Activated T-cell treated with anti-CD3 and anti-CD28 coated beads for 1 hour (primary cell): ENCODE measurements at places on chromosomes 3 and 15.

GRCh38 chr3:14323401-14324223 lies 78.8 kb upstream of the SLC6A6 start:
- DNase-seq: no peak

DNA sequence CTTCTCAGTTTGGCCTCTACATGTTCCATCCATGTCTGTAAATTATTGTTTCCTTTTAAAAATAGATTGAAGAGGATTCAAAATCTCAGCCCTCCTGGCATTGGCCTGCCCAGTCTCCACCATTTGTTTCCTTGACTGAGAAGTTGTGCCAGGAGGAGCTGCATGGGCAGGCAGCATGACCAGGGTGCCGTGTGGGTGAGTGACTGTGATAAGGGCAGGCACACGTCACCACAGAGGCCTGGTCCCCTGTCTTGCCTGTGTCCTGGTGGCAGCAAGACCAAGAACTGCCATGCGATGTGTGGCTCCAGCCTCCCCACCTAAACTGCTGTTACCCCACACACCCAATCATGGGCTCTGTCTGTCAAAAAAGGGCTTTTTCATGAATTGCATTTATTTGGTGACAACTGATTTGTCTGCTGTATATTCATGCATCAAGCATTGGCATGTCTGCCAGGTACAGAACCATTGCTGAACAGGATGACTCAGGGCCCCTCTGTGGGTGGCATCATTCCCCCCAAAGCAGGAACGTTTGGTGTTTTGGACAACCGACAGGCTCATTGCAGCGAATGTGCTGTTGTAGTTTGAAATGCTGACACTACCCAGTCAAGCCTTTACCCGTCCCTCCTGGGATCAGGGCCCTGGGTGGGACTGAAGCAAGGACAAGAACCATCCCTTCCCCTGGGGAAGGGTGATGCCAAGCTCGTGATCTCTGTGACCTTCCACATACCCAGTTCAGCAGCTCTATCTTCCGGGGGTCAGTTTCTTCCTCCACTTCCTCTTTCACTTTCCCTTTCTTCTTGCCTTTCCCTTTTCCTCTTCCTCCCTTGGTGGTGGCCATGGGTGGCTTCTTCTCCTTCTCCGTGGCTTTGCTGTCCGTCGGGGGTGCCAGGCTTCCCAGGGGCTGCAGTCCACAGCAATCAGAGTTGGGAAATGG lies 51.6 kb downstream of the TRPM1 start:
- DNase-seq: no peak

- no peak for DNase-seq
Observed at GRCh38 chr15:61916104-61916503, 144.1 kb downstream of the VPS13C start.

DNA sequence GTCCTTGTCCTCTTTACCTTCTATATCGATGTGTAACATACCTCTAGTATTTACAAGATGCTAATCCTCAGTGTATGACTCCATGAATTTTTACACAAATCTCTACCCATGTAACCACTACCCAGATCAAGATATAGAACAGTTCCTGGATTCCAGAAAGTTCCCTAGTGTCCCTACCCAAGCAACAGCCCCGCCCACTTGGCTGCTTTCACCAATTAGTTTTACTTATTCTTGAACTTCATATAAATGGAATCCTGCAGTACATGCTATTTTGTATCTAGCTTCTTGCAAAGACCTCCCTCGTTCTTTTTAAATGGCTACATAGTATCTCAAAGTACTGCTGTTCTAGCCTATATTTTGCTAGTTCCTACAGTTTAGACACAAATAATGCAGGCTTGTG lies 33.0 kb downstream of the CD276 start:
- no peak for DNase-seq

DNA sequence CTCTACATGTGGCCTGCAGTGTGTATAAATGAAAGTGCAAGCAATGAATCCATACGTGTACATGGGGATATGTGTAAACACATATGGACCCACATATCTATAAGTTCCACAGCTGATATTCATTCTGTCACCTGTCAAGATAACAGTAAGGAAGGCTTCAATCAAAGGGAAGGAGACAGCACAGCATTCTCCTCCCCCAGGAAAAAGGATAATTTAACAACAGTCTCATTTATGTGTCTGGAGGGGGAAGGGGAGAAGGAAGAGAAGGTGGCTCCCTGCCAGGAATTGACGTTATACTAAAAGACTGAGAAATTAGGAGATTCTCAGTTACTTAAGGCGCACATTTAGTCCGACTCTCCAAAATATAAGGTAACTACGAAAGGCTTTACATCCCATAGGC lies 345.9 kb downstream of the FOXP1 start:
- no peak for DNase-seq

DNA sequence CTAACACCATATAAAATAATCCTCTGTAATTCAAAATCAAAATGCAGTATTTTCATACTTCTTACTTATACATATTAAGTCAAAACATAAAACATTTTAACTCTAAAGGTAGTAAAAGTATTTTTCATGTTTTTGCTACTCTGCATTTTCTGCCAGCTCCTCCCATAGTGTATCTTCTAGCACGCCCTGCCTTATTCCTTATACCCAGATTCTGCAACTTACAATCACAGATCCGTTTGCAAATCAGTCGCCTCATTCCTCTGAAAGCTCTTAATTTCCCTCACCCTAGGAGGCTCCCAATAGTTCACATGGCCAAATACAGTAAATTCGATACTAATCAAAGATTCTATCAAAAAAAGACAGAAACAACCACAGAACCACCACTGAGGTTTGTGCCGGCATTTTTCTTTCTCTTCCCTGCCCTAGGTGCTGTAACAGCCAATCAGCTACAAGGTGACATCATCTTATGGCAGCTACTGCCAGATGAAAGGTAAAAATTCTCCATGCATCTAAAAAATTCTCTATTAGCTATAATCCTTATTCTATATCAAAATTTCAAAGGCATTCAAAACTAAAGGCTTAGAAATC lies 72.9 kb downstream of the CLASP2 start:
- DNase-seq: no peak

DNA sequence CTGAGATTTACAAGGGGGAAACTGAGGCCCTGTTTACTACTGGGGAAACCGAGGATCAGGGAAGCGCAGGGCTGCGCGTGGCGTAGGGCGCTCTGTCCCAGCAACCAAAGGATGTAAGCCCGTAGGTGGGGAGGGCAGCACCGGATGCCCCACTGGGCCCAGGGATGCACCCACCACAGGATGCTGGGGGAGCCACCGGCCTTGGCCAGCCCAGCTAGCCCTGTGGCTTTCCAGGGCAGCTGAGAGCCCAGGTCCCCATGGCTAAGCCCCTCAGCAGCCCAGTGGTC lies 33.4 kb downstream of the RPN1 start:
- no peak for DNase-seq

DNA sequence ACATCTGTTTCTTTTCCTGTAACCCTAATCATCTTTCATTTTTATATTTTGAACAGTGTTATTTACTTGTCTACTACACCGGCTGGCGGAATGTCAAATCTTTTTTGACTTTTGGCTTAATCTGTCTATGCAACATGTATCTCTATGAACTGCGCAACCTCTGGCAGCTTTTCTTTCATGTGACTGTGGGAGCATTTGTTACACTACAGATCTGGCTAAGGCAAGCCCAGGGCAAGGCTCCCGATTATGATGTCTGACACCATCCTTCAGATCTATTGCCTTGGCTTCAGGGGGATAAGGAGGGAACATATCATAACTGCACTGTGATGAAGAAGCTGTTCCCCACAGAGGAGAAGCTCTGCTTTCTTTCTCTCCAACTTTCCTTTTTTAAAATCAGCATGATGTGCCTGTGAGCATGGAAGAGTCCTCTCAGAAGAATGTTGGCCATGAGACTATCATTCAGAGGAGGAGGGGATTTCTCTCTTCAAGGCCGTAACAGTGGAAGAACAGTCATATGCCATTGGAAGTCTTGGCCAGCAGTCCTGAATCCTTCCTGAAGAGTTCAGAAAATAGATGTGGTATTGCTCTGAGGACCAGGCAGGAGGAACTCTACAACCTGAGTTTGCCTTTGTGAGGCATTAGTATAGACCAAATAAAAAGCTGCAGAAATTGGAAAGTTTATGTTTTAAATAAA lies 69.9 kb downstream of the SEC22A start:
- DNase-seq: no peak

DNA sequence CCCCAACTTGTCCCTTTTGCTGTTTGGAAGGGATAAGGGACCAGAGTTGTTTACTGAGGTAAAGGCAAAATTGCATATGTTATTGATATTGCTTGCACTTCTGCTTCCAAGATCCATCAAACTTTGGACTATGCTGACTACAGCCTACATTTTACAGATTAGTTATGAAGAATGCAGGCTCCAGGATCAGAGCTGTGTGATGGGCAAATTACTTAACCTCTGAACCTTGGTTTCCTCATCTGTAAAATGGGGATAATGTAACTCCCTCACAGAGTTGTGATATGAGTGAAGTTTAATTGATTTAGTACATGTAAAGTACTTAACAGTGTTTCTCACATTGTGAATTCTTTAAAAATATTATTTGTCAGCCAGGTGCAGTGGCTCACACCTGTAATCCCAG lies 15.9 kb downstream of the FAIM start:
- DNase-seq: no peak

DNA sequence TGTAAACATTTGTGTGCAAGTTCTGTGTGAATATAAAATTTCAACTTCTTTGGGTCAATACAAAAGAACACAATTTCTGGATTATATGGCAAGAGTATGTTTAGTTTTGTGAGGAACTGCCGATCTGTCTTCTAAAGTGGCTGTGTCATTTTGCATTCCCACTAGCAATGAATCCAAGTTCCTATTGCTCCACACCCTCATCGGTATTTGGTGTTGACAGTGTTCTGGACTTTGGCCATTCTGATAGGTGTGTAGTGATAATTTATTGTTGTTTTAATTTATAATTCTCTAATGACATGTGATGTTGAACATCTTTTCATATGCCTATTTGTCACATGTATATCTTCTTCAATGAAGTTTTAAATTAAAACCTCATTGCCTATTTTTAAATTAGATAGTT lies 58.2 kb upstream of the TMC3 start:
- no peak for DNase-seq

- DNase-seq: no peak
Observed at GRCh38 chr15:89785774-89786140, 9.6 kb downstream of the MESP2 start.

DNA sequence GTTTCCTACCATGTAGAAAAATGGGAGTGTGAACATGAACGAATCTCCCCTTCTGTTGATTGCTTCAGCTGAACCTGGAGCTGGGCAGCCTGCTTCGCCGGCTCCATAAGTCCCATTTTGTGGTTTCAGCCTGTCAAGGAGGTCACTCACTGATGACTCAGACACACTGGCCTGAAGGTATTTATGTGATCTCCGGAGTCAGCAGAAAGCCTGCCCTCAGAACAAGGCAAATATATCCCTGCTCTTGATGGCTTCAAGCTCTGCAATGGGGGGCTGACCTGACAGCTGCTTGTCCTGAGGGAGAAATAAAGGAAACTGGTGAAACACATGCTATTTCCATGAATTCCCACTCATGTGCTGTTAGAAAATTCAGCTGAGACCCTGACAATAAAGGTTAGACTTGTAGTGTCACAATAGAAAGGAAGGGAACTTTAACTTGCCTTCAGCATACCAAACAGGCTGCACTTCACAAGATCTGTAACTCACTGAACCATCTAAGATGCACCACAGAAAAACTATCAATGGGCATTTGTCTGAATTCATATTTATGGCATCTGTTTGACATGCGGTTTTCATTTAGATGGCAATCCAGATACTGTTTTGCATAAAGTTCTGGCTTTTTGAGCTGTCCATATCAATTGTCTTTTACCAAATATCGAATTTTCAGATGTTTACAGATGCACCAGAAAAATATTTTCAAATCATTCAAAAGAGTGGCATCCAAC lies 282.0 kb upstream of the VEPH1 start:
- no peak for DNase-seq

GRCh38 chr15:98292442-98293240 lies 332.1 kb downstream of the ARRDC4 start:
- no peak for DNase-seq

DNA sequence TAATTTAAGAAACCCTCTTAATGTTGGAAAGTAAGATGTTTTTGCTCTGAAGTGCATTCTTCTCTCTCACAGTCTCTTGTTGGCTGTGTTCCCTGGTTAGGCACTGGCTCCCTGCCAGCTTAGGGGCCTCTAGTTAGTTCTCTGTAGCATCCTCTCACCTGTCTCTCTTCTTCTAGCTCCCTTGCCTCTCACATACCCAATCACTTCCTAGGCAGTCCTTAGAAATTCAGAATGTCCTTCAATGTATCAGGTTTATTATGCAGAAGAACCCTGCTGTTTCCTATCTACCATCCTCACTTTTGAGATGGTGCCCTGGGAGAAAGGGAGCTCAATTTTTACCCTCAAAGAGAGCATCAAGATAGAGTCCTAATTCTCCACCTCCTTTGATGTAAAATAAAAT lies 36.2 kb upstream of the CPNE4 start:
- DNase-seq: no peak

DNA sequence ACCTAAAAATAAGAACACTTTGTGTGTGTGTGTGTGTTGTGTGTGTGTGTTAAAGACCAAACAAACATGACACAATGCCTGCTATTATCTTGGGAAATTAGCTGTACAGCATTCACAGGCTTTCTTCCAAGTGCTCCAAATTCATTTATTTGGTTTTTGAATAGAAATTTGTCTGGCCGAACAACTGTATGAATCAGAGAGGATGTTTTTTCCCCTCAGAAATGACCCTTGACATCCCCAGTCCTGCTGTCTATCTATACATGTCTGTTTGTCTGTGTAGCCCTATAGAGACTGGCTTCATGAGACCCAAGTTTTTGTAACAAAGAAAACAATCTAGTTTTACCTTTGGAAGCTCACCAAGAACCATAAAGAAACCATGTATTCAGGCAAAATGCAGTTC lies 549.8 kb downstream of the NSUN3 start:
- DNase-seq: no peak
